ENCODE measurements at places on chromosomes 3 and 15.

GRCh38 chr3:44883999-44884431 is 9.6 kb downstream of the TGM4 start:
- peak; percentile 92 for DNase-seq

GRCh38 chr3:46386205-46386604 is 15.5 kb downstream of the CCR5 start:
- peak; percentile 64 for DNase-seq

DNA sequence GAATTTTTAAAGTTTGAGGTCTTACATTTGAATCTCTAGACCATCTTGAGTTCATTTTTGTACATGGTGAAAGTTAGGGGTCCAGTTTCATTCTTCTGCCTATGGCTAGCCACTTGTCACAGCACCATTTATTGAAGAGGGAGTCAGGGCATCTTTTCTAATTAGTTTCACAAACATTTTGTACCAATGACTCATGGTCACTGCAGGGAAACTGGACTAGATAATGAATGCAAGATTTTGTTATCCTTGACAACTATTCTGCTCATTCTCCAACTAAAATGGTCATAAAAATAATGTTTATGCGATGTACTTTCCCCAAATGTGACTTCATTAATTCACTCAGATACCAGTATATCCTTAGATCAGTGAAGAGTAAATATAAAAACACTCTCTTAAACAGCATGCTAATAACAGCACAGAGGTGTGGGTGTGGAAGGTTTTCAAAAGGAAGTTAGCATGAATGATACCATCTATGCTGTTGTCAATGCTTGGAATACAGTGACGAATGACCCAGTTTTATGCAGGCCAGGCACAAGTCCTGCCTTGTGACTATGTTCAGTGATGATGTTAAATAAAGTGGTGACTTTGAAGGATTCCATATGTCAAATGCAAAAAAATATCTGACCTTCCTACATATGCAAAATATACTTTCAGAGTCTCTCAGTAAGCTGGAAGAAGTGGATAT is 314.9 kb upstream of the TMCO5A start:
- DNase-seq = no peak

DNA sequence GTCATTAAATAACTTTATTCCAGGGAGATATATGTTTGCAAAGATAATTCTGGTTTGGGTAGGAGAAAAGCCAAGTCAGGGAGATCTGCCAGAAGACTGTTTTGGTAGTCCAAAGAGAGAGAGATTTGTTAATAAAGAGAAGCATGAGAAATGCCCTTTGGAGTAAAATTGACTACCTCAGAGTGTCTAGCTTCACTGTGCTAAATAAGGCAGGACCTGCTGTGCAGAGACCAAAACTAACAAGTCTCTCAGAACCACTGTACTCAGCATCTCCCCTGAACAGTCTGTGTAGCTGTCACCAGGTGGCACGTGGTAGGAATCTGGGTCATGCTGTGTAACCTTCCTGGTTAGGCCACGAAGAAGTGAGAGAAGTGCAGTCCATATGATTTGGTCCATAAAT is 31.6 kb upstream of the SLC35G2 start:
- no peak for DNase-seq

DNA sequence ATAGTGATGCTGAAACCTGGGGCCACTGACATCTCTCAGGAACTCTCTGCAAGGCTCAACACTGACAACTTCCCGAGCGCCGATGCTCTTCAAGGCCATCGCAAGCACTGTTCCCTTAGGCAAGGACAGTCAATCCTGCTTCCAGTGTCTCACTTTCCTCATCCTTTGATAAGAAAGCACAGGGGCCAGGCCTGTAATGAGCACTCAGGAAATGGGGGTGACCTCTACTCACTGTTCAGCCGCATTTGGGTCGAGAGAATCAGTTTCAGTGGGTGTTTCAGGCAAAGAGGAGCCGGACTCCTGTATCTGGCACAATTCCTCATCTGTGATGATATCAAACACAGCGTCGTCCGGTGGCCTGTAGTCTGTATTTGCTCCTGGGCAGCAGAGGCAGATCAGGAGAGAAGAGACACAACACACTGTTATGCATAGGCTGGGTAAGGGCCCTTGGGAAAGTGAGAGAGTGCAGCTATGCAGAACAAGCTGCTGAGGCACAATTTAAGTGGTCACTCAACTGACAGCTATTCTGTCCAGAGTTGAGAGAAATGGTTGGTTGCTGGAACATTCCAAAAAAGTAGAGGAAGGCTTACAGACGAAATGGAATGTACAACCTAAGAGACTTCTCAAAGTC is 11.9 kb downstream of the CXCR6 start:
- DNase-seq = no peak

DNA sequence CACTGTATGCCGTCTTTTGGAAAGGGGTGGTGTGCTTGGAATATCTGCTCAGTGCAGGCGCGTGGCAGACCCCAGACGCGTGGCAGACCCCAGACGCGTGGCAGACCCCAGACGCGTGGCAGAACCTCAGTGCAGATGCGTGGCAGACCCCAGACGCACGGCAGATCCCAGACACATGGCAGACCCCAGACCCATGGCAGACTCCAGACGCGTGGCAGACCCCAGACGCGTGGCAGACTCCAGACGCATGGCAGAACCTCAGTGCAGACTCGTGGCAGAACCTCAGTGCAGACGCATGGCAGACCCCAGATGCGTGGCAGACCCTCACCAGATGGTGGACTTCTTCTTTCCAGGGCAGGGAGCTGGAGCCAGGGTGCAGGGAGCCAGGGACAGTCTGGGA is 637 bp upstream of the MUC4 start:
- no peak for DNase-seq

- no peak for DNase-seq
Observed at GRCh38 chr3:87267953-87268645, 8.3 kb downstream of the POU1F1 start.

DNA sequence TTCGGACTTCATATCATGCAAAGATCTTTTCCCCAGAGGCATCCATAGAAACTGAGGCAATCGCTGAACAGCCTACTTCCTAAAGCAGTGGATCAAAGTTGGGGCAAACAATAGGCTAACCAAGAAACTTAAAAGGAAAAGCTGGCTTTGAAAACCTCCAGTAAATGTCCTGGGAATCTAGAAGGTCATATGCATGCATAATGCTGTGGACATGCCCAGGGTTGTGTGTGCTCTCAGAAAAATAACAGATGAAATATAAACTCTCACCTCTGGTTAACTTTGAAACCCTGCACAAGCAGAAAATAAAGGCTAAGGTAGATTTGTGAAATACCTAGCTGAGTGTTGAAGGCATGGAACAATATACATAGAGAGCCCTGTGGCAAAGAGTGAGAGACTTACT is 96.3 kb downstream of the MYO9A start:
- no peak for DNase-seq

GRCh38 chr15:35698331-35698730 is 152.4 kb upstream of the DPH6 start:
- DNase-seq = no peak

GRCh38 chr3:12585181-12585580 is 28.3 kb downstream of the MKRN2 start:
- DNase-seq = no peak

DNA sequence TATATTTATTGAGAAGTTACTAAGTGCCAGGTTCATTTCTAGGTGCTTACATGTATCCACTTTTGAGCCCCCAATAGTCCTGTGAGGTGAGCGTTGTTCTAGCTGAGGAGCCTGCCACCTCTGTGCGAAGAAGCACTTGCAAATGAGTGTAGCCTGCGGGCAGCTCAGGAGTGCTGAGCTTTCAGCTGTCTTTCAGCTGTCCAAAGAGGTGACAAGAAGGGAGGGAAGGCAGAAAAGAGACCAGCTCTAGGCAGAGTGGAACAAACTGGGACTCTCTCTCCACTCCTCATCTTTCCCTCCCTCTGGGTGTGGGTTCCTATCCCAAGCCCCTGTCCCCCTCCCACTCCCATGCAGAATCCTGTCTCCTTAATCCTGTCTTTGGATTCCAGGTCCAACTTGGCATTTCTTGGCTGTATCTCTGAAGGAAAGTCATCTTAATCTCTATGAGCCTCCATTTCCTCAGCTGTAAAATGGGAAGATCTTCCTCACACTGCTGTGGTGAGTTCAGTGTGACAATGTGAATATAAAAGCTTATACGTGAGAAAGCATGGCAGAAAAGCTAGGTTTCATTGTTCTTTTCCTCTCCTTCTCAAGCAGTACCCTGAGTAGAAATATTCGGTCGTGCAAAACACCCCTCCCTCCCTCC is 6.7 kb upstream of the SRP14 start:
- DNase-seq = no peak

GRCh38 chr3:127137757-127138536 is 55.0 kb upstream of the PRR23E start:
- no peak for DNase-seq

DNA sequence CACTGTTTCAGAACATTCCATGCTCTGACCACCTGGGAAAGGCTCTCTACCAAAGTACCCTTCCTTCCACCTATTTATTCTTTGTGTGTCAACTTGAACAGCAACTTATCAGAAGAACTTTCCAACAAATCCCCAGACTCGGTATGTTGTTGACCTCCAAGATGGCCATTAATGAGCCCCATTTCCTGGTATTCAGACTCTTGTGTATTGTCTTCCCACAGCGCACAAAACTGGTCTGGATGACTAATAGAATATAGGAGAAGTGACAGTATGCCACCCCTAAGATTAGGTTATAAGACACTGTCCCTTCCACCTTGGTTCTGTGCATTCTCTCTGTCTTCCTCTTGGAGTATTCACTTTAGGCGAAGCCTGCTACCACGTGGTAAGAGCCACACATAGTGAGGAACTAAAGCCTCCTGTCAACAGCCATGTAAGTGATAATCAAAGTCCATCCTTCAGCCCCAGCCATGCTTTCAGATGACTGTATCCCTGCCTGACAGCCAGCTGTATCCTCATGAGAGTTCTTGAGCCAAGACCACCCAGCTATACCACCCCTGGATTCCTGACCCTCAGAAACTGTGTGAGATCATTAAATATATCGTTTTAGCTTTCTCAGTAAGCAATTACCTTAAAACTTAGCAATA is 481.7 kb downstream of the MAGI1 start:
- DNase-seq = no peak

- no peak for DNase-seq
Observed at GRCh38 chr15:56963126-56963525, 44.7 kb downstream of the TCF12 start.

GRCh38 chr15:27086149-27086548 is 115.2 kb downstream of the GABRG3 start:
- no peak for DNase-seq

DNA sequence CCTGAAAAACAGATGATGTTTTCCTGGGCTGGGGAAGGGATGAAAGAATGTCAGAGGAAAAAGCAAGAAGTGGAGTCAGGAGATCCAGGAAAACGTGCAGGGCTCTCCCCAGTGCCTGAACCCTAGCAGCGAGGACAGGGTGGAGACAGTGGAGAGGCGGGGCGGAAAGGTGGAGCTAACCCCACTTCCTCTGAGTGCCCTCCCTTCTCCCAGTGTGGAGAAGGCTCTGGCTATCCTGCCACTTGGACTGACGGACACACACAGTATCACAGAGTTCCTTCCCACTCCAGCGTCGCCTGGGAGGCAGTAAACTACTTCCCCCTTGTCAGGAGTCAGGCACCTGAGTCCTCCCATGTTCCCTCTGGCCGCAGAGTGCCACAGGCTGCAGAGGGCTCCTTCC is 125.3 kb upstream of the CHRNA7 start:
- no peak for DNase-seq

DNA sequence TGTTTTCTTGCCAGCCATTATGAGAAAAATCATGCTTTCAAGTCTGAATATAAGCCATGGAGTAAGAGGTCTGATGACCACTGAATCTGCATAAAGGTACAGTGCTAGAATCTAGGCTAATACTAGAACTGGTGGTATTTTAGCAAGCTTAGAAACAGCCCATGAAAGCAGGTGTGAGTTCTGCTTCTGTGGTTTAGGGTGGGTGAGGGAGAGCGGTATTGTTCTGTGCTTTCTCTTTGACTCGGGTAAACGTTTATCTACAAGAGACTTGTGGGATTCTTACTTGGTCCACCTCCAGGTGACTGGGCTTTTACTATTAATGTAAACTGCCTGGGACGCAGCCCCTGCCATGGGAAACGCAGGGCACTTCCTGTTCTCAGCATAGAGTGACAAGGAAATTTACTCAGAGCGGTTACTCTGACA is 55.2 kb downstream of the PGPEP1L start:
- no peak for DNase-seq

DNA sequence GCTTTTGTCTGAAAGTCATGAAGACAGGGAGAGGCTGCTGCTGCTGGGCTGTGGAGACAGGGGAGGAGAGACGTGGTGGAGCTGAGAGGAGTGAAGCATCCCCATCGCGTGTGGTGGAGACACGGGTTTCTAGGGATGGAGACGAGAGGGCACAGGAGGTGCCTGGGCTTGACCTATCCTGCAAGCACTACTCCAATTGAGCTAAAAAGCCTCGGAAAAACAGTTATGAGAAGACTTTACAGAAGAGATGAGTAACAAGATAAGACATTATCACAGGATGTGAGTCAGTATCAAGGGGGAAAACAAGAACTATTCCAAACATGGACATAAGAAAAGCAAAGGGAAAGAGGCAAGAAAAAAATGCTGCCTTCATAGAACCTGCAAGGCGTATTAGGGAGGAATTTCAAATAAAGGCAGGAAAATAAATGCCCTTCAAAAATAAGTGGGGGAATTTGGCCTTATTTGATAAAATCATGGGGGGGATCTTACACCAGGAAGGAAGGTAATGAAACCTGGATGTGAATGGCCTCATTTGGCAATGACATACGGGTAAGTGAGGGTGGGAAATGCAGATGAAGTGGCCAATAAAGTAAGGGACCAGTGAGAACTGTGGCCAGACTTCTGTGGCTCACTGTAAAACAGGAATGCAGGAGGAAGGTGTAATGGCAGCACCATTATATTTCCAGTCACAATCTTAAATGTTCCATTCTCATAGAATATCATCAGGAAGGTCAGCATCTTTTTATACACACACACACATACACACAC is 97.9 kb downstream of the PLD1 start:
- peak; percentile 85 for DNase-seq

- no peak for DNase-seq
Observed at GRCh38 chr3:187465503-187465902, 97.3 kb downstream of the RTP4 start.

GRCh38 chr15:25887870-25888269 is 24.7 kb upstream of the ATP10A start:
- no peak for DNase-seq

DNA sequence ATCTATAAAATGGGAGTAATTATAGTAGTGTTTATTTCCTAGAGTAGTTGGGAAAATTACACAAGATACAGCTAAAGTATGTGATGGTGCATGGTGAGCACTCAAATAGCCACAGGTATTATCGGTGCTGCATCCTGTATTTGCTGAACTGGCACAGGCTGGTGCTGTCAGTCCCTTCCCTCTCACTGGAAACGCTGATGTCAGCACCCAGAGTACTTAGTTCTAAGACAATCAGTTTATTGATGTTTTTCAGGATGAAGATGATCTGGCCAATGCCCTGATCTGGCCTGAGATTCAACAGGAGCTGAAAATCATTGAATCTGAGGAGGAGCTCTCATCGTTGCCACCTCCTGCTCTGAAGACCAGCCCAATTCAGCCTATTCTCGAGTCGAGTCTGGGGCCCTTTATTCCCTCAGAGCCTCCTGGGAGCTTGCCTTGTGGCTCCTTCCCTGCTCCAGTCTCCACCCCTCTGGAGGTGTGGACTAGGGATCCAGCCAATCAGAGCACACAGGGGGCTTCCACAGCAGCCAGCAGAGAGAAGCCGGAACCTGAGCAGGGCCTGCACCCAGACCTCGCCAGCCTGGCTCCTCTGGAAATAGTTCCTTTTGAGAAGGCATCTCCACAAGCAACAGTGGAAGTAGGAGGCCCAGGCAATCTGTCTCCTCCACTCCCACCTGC is 49.7 kb downstream of the TMEM39A start:
- no peak for DNase-seq

- no peak for DNase-seq
Observed at GRCh38 chr15:101024706-101025500, 105.7 kb downstream of the LRRK1 start.

All from RCC 7860 (cell line).